Right renal cortex interstitium (tissue), 3 donors: ENCODE measurements at places on chromosomes 11 and 22. TPM values are rescaled to one million over a fixed set of nuclear protein-coding genes. Genes with fewer than 3 reads are reported as not detected.

GRCh38 chr11:125285844-125286243 is 121.3 kb downstream of the PKNOX2 start:
- DNase-seq: no peak

The PDGFD gene
- 25.2 TPM for polyA plus RNA-seq

GRCh38 chr22:21894799-21895198 is 27.4 kb upstream of the MAPK1 start:
- DNase-seq: no peak

- DNase-seq: no peak
These were observed 33.4 kb downstream of the ARFGAP2 start for GRCh38 chr11:47143322-47143721.

GRCh38 chr11:3709977-3710376 is 38.8 kb upstream of the CHRNA10 start:
- no peak for DNase-seq

The PAMR1 gene
- 5.9 TPM for polyA plus RNA-seq
